AG08395 (cell line): ENCODE measurements at places on chromosomes 16 and 17.
A peak's percentile ranks its signal among the peaks of the same experiment; 100 is the strongest.

DNA sequence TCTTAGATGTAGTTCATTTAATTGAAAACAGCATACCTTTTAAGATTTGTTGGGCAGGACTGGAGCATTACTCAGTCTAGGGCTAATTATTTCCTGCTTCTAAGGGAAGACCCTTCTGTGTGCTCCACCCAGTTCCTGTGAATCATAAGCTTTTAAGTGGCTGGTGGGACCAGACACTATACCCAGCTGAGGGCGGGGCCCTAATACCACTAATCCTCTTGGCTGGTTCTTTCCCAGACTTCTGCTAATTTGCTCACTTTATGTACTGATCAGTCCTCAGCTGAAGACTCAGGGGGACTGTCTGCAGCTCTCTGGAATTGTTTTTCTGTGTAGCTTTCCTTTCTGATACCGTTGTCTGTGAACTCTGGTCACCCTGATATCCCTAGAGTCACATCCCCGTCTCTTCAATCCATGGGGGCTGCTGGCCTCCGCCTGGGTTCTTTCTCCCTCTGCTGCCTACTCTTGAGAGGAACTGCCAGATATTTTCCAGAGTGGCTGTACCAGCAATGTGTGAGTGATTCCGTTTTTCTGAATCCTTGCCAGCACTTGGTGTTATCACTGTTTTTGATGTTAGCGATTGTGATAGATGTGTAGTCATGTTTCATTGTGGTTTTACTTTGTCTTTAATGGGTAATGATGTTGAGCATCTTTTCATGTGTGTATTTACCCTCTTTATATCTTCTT lies 35.1 kb downstream of the MFSD11 start:
- DNase-seq: peak; percentile 86

DNA sequence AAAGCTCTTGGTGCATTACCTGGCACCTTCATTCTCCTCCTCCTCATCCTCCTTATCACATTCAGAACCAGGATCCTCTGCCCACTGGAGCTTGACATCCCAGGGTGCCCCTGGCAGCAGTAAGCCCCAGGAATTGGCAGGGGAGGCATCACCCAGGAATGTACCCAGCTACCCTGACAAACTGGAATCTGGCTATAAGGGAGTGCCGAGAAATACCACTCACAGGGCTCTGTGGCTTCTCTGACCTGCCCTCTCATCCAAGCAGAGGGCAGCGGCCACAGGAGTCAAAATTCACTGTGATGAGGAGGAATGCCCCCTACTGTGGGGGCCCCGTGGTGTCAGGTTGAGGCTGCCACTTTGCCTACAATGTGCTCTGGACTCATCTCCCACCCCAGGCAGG lies 19.6 kb downstream of the MPP3 start:
- DNase-seq: no peak

GRCh38 chr16:86217891-86218270 lies 292.4 kb upstream of the FOXF1 start:
- DNase-seq: no peak

DNA sequence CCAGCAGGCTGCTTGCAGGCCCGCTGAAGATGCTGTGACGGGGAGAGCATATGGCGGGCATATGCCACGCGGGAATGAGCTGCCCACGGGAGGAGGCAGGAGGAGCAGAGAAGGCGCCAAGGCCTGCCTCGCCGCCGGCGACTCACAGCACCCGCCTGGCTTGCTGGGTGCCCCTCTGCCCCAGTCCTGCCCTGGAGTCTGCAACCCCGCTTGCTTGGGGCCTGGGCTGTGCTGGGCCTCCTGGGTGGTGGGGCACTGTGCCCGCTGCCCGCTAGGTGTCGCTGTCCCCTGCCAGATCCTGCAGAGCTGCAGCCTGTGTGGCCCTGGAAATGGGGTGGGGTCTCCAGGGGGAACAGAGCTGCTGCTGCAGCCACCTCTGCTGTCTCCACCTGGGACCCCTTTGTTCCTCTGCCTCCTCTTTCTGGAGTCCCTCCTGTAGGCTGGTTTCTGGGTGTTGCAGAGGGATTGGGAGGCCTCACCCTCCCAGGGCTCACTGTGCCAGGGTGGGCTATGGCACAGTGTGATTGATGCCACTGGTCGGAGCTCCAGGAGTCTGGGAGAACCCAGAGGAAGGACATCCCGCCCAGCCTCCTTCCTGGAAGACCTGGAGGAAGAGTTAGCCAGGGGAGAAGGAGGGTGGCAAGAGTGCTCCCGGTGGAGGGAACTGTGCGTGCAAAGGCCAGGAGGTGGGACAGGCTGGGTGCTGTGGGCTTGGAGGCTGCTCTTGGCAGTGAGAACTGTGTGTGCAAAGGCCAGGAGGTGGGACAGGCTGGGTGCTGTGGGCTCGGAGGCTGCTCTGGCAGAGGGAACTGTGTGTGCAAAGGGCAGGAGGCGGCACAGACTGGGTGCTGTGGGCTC lies 141.0 kb upstream of the CIBAR2 start:
- peak; percentile 68 for DNase-seq

DNA sequence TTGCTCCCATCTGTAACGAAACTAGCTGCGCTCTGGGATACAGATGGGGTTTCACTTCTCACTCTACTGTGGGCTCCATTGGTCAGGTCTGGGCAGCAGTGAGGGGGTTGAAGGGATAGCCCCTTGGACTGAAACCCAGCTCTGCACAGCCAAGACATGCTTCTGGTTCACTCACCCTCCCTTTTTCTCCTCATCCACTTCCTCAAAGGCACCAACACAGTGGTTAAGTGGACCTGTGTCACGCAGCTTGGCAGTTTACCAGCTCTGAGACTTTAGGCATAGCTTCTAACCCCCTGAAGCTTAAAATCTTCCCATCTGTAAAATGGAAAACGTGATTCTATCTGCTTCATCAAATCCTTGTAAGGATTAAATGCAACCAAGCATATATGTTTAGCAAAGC lies 11.5 kb upstream of the KRT38 start:
- DNase-seq: no peak

DNA sequence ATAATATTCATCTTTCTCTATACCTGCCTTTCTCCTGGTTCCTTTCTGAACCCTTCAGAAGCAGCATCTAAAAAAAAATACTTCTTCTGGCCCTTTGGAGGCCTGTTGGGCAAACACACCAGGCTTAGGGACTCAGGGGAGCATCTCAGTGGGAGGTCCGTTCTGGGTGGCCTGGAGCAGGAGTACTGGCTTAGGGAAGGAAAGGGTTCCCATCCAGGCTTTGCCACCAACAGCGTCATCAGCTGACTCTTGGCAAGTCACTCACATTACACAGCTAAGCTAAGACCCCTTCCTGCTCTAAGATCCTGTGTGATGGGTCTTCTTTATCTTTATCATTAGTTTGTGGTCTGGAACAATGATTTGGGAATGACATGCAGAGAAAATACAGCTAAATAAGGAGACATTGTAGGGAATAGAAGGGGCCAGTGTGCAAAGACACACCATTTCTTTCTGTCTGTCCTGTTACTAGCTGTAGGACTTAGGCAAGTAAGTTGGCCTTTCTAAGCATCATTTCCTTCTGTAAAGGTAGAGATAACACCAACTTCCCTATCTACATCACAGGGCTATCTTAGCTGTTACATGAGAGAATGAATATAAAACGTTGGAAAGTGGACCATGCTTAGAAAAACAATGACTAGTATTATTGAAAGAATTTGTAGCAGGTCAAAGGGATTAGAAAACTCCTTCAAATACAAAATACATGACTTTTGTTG lies 9.9 kb downstream of the PCTP start:
- DNase-seq: no peak

- no peak for DNase-seq
Observed at GRCh38 chr17:43028221-43028861, 3.3 kb downstream of the RND2 start.

GRCh38 chr17:4188076-4188475 lies 45.1 kb downstream of the CYB5D2 start:
- DNase-seq: no peak

GRCh38 chr16:51875834-51876600 lies 670.9 kb downstream of the TOX3 start:
- DNase-seq: no peak

DNA sequence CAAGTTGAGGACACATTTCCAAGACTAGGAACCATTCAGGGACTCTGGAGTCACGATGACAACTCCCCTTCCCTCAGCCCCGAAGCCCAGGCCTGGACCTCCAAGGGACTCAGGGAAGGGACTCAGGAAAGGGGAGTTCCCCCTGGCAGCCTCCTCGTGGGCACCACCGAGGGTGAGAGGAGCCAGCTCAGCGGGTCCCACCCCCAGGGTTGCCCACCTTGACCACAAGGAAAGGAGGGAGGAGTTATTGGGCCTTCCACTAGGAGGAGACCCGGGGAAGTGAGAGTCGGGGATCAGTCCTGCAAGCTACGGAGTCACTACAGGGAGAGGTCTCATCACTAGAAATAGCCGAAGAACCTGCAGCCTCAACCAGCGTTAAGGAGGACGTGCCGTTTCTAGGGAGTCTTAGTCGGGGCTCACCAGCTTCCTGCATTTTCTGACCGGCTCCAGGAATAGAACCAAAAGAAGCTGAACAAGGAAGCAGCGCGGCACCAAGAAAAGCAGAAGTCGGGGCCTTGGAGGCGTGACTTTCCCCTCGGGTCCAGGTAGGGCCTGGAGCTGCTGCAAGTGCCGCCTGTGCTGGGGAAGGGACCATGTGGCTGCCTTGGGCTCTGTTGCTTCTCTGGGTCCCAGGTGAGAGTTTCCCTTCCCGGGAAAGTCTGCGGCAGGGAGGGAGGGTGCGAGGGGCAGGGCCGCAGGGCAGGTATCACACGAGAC lies at the start of gene CD300A:
TSS of gene CD300A (plus strand) at position 524 of the 717 bp plus-strand sequence. CDS start at position 594, 70 bp downstream.
- no peak for DNase-seq

DNA sequence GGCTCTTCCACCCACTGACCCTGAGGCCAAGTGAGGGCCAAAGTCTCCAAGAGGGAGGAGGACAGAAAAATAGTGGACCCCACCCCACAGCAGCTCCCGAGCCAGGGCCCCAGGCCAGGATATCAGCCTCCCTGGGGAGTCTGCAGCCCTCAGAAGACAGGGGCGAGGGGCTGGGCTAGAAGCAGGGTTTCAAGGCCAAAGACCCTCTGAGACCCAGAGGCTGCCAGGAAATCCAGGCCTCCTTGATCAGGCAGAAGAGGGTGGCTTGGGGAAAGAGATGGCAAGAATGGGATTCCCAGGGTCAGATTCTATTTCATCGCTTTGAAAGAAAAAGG lies 156.1 kb downstream of the ZNF423 start:
- no peak for DNase-seq

DNA sequence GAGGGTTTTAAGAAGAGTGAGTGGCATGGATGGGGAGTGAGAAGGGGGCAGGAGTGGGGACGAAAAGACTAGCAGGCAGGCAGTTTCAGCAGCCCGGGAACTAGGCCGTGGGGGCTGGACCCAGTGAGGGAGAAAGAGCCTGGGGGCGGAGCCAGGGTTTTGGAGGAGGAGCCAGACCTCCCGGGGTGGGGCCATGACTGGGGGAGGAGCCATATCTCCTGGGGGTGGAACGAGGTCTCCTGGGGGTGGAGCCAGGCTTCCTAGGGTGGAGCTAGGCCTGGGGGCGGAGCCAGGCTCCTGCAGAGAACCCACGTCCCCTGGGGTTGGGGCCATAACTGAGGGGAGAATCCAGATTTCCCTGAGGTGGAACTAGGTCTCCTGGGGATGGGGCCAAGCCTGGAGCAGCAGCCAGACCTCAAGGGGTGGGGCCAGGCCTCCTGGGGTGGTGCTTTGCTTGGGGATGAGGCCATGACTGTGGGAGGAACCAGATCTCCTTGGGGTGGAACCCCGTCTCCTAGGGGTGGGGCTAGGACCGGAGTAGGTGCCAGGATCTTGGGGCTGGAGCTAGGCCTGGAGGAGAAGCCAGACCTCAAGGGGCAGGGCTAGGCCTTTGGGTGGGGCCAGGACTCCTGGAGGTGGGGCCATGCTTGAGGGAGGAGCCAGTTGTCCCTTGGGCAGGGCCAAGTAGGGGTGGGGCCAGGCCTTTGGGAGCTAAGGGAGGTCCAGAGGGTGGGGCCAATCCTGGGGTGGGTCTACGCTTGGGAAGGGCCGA lies 41.7 kb upstream of the JPH3 start:
- peak; percentile 35 for DNase-seq

GRCh38 chr17:3512505-3513171 lies 36.8 kb downstream of the ASPA start:
- DNase-seq: peak; percentile 87

DNA sequence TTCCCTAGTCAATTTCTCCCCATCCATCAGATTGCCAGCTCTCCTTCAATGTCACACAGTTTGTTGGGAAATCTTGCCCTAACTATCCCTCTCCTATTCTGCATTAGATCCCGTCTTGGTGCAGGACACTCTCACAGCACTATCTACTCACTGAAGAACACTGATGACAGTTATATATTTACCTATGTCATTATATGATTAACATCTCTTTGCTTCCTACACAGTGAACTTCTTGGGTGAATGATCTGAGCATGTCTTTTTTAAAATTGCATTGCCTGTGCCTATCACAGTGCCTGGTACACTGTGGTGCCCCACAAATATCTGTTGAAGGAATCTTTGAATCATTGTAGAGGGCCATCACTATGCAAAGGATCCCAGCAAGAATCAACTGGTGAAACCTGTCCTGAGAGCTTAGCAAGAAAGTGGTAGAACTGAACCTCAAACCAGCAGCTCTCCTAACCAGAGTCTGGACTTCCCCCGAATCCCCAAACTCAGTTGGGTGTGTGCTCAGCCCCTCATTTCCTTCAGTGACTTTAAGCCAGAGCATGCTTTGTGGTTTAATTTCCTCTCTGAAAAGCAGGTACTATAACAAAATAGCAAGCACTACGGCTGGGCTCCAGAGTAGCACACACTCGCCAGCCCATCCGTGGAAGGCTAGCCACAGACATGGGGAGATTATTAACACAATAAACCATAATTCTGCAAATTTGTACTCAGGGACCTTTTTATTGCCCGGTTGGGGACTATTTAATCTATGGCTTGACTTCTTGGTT lies 680.7 kb upstream of the SALL1 start:
- DNase-seq: no peak

- DNase-seq: peak; percentile 26
Observed at GRCh38 chr16:87968541-87968940, 17.3 kb downstream of the BANP start.

DNA sequence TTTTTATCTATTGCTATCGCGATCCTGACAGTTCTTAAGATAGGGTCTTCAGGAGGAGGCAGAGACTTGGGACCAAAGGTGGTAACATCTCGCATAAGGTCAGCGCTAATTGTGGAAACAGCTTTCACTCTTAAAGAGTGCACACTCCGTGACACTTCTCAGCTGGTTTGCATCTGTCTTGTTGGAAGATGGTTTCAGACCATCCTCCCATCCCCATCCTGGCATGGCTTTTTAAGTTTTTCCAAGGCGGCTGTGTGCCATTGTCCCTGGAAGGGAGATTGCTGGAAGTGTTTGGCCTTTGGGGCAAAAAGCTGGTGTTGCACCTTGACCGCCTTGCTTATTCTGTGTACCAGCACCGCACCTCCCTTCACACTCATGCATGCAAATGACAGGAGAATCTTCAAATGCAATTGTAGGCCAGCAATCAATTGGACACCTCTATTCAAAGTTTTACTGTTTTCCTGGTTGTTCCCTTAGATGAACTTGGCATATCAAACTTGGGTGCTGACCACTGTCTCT lies 1.5 kb downstream of the SOCS7 start:
- no peak for DNase-seq

GRCh38 chr16:4489030-4489429 lies 12.8 kb downstream of the HMOX2 start:
- peak; percentile 67 for DNase-seq
